ENCODE measurements at places on chromosomes 7 and 10.

DNA sequence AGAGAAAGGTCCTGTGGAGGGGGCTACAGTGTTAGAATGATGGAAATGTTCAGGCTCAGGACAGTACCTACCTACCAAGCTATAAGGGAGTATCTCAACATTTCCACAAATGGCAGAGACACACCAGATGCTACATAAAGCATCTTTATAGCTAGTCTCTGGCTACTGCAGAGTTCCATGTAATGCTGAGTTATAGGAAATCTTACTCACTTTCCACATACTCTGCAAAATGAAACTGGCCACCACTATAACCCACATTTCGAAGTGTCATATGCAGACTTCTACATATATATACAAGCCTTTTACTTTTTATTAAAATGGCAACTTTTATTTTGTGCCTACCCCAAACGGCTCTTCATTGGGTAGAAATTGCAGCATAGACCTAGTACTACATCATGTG lies 85.5 kb downstream of the FAS start:
- DNase-seq, result no peak

GRCh38 chr10:62689712-62690111 lies 114.8 kb upstream of the ADO start:
- DNase-seq, result no peak

- no peak for DNase-seq
These were observed 292.9 kb downstream of the PAXIP1 start for GRCh38 chr7:154709840-154710520.

GRCh38 chr10:76868098-76868977 lies 769.3 kb downstream of the KCNMA1 start:
- no peak for DNase-seq

- DNase-seq, result no peak
These were observed 38.7 kb upstream of the HMX3 start for GRCh38 chr10:123097039-123097438.

DNA sequence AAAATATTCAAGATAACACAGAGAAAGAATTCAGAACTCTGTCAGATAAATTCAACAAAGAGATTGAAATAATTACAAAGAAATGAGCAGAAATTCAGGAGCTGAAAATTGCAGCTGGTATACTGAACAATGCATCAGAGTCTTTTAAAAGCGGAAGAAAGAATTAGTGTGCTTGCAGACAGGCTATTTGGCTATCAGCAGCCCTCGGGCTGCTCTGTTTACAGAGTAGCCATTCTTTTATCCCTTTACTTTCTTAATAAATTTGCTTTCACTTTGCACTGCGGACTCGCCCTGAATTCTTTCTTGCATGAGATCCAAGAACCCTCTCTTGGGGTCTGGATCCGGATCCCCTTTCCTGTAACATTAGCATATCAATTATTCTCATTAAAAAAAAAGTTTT lies 1040.0 kb downstream of the SORCS3 start:
- no peak for DNase-seq

DNA sequence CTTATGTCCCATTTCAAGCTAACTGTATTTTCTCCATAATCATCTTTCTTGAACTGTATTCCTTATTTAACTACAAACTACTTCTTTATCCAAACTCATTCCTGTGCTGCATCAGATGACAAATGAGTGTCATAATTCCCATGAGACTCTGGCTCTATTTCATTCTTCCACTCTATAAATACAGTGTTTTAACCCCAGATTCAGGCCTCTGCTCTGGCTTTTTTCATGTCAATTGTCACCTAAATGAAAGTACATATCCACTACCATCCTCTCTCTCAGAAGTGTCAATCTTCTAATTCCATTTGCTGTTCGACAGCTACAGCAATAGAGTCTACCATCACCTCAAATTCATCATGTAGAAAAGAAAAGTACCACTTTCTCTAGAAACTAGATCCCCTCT lies 172.7 kb downstream of the CACNA2D1 start:
- no peak for DNase-seq

DNA sequence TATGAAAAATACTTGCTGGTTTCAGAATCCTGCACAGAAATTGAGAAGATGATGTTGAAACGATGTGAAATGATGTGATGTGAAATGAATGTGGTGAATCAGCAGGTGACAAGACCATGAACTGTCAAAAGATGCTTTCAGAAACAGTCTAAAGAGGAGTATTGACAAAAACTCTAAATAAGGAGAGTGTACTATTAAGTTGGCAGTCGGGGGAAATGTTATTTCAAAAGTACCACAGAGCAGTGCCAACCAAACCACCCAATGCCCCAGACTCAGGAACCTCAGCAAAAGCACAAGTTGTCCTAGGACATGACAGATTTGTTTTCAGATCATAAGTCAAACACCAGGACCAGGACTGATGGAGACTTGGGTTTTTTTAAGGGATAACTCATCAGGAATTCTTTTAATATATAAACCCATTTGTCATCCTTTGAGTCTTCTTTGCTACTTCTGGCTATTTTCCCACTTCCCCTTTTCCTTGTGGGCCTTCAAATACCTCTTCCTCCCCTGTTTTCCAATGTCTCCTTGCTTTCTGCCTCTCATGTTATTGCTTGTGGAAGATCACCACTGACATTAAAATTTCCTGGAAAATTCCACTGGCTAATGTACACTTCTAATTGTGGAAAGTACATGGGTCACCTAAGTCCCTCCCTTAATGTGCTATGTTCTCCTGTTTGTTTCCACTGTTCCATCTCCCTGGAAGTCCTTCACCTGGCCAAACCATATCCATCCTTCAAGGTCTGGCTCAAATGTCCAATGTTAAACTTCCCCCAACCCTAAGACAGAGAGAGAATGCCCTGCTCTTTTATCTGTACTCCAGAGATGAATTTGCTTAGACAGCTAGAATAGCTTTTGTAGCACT lies 10.2 kb upstream of the PPP1R3C start:
- no peak for DNase-seq

DNA sequence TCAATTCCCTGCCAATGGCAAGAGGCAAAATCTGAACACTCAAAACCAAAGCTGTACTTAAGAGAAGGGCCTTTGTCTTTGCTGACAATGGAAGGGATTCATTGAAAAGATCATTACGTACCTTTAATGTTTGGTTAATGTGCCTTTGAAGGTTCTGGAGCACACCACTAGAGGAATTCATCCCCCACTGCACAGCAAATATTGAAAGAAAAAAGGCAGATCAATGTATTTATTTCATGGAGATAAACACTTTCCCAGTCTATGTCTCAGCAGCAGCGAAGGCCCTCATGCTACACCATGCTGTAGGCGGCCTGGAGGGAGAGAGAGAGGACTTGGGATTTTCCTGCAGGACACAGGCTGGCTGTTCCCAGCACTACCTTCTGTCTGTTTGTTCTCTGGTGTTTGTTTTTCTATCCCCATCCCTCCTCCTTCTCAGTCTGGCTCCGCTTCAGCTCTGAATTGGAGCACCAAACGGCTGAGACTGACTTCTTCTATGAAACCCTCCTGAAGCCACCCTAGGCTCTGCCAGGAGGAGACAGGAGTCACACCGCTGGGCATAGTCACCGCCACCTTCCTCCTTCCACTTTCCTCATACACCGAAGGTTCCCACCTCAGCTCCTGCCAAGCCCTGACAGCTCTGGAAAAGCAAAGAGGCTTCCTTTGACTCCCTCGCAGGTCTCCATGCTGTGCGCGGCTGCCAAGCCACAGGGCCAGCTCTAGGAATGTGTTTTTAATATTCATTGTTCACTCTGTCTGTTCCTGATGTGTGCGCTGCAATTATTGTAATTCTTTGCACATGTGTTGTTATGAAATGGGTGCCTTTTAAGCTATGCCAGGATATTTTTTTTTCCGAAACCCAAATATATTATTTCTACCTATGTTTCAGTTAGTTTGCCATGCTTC lies 301.5 kb downstream of the FZD1 start:
- DNase-seq, result no peak

DNA sequence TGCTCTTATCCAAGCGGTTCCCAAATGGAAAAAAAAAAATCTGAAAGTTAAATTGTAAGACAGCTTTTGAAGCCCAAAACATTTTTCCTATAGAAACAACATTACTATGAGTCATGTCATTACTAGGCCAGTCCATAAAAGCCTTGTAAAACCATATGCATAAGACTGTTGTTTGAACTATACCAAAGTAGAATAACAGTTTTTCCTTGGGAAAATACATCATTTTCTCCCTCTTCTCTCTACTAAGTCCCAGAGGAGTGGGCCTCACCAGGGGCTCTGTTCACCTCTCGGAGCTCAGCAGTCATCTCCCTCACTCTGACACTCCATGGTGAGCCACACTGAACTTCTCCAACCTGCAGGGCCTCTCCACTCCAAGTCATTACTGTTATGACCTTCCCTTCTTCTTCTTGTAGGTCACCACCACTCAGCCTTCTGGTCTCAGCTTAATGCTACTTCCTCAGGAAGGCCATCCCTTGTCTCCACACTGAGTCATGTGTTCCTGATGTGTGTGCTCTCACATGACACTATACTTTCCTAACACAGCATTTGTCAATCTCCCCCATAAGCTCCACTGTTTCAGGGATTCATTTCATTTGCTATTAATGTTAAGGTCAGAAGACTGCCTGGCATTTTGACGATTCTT lies 32.5 kb downstream of the ZNF438 start:
- no peak for DNase-seq

DNA sequence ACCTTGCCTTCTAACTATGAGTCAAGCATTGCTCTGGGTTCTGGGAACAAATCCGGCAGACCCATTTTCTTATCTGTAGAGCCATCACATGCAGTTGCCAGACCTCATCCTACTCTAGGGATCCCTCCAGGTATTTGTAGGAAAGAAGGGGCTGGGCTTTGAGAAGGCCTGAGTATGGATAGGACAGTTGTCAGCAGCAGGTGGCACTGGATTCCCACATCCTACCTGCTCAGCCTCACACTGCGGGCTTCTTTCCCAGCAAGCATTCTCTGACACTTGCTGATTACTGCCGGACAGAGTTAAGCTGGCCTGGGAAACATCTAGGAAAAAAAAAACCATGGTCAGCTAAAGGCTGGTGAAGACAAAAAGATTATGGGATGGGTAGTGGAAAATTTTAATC lies 224.1 kb downstream of the CCSER2 start:
- DNase-seq, result no peak
